ENCODE measurements at places on chromosomes 12 and 14.
A peak's percentile ranks its signal among the peaks of the same experiment; 100 is the strongest.

GRCh38 chr12:56676851-56677580, 11.1 kb downstream of the PTGES3 start:
- DNase-seq, result no peak

DNA sequence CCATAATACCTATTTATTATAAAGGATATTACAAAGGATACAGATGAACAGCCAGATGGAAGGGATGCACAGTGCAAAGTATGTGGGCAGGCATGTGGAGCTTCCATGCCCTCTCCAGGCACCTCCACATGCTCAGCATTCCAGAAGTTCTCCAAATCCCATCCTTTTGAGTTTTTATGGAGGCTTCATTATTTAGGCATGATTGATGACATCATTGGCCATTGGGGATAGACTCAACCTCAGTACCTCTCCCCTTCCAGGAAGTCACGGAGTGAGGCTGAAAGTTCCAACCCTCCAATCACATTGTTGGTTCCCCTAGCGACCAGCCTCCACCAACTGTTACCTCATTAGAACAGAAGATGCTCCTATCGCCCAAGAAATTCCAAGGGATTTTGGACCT, 156.4 kb downstream of the ATP23 start:
- DNase-seq, result no peak

GRCh38 chr14:81330619-81331122, 69.5 kb downstream of the STON2 start:
- no peak for DNase-seq

GRCh38 chr12:87991483-87991882, 37.7 kb downstream of the C12orf50 start:
- no peak for DNase-seq

DNA sequence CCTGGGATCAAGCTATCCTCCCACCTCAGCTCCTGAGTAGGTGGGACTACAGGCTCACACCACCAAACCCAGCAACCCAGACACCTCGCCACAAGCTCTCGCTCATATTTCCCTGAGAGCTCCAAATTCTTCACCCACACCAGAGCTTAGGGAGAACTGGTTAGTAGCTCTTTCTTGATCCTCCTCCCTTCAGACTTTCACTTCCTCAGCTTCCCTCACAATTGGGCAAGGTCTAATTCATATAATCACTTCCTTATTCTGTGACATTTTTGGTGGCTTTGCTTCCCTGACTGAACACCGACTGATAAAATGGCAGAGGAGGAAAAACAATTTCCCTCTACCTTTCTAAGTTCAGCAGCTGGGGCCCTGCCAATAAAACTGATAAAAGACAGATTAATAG, 88.5 kb downstream of the GXYLT1 start:
- DNase-seq, result no peak

DNA sequence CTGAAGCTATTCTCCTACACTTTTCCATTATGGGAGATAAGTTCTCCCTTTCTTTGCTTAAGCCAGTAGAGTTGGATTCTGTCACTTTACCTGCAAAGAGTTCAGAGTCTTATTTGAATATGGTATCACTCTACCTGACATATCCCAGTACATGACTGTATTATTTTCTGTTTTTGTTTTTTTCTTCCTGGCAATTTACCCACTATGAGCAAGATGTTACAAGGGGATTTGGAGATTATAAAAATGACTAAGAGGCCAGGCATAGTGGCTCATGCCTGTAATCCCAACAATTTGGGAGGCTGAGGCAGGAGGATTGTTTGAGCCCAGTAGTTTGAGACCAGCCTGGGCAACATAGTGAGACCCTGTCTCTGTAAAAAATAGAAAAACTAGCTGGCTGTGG, 46.4 kb upstream of the CHST11 start:
- DNase-seq, result no peak

DNA sequence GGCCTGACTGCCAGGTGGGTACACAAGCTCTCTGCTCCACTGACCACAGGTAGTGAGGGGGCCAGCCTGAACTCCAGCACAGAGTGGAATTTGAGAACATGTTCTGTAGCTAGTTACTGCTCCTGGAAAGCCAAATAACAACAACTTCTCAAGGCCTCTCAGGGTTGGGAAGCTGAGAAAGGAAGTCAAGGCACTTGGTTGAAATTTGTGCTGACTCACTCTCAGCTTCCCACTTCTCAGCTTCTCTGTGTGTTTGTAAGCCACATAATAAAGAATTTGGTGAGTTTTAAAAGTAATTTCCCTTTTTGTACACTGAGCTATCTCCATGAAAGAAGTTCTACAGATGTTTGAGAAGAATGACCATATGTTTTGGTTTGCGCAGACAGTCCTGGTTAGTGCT, 234.9 kb downstream of the KTN1 start:
- no peak for DNase-seq

- DNase-seq, result no peak
Observed at GRCh38 chr14:37650356-37651037, 55.1 kb downstream of the TTC6 start.

GRCh38 chr14:73713803-73714655, at the start of gene PNMA1:
PNMA1 (minus strand) TSS chr14:73714384; CDS start chr14:73713639, 745 bp downstream.
- peak; percentile 58 for DNase-seq

DNA sequence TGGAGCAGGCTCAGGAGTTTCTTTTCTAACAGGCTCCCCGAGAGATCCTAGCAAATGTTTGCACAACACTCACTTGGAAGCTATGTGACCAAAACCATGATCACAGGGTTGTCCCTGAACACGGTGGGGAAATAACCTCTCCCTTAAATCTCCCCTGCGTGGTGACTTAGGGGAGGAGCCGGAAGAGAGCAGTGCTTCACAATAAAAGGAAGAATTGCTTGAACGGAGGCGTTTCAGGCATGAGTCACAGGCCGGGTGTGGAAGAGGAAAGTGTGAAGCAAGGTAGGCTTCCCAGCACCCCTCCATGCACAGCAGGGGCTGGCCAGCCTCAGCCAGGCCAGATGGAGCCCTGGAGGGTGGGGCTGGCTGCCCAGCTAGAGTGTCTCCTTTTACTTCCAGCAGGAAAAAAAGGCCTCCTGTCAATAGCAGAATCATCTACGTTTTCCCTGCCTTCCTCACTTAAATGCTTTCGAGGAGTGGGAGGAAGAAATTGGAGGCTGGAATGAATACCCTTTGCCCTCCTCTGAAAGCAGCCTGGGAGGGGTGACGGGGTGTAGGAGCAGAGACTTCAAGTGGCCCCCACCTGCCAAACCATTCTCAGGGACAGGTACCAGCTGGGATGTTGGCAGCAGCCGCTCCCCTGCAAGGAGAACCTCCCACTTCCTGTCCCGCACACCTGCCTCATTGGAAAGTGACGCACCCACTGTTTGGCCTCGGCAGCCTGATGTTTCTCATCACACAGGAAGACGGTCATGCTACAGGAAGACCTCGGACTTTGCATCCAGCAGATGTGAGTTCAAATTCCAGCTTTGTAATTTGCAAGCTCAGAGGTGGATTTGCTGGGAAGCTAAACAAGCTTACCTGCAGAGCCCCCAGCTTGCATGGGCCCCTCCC, 30.1 kb upstream of the PPP2R5C start:
- DNase-seq, result no peak

GRCh38 chr12:101891462-101891971, 14.1 kb downstream of the DRAM1 start:
- DNase-seq, result peak; percentile 38

DNA sequence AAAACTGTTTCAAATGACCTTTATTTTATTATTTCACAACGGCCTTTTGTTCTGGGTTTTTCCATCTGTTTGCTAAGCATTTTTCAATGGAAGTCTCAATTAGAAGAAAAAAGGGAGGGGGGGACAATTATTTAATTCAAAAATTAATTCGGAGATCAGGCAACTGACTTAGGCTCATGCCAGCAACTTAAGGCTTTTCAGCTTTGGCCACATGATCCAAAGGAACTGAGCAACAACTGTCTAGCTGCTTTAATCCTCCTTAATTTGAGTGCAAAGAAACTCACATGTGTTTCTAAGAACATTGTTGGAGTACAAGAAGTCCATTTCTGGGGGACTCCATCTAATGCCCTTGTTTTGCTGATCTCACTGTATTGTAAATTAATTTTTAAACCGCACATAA, 188.0 kb downstream of the EXOC5 start:
- DNase-seq, result no peak

DNA sequence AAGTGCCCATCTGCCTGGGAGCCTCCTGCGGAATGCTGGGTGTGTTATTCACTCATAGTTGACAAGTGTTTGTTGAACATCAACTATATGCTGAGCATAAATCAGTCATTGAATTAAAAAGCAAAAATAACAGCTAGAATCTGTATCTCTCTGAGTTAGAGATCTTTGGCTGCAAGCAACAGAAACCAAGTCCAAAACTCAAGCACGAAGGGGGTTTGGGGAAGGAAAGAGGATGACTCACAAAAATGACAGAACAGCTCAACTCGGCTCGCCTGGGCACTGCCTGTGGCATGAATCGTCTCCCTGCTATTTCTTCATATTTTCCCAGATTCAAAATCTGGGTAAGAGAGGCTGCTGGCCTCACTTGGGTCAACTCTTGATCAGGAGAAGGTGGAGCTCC, 72.6 kb upstream of the NCOR2 start:
- peak; percentile 7 for DNase-seq

GRCh38 chr12:5442251-5443006, 10.5 kb downstream of the NTF3 start:
- peak; percentile 37 for DNase-seq

DNA sequence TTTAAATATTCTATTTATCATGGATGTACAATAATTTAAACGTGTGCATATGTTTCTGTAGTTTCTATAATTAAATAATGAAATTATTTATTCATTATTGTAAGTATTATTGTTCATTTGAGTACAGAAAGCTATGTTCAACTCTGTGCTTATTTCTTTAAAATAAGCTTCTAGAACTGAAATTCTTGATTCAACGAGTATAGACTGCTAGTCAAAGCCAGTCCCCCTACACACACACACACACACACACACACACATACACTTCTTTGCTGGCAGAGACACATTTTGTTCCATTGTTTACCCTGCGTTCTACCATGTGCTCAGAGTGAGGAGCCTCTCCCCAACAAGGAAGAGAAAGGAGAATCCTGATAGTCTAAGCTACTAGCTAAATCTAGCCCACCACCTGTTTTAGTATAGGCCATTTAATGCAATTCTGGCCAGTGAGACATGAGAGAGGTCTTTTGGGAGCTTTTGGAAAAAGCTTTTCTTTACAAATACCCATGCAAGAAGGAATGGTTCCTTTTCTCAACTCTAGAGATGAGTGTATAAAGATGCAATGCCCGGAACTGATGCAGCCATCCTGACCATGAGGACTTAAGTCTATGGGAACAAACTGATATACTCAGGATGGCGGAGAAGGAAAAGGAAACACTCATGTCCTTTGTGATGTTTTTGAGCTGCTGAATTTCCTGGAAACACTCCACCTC, 161.4 kb downstream of the NDUFA12 start:
- no peak for DNase-seq

- DNase-seq, result no peak
Observed at GRCh38 chr12:6435961-6436715, 8.6 kb upstream of the CD27 start.

GRCh38 chr14:95361373-95362137, 41.8 kb upstream of the CLMN start:
- no peak for DNase-seq

- peak; percentile 26 for DNase-seq
Observed at GRCh38 chr14:70907996-70908934, 1.0 kb downstream of the PCNX1 start.

DNA sequence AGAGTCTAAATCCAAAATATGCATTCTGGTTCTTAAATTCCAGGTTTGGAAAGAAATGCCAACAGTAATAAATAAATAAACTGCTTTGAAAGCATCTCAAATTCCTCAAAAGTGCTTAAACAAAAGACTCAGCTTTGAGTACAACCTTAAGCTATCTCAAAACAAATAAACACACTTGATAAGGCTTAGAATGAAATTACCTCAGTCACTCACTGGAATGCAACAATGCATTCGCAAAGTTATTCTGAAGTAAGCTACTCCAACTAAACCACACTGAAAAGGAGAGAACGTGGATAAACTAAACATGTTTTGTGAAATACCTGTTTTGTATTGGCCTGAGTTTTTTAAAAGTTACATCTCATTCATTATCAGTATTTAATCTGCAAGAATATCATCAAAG, 1.2 kb downstream of the SPTSSA start:
- DNase-seq, result no peak

DNA sequence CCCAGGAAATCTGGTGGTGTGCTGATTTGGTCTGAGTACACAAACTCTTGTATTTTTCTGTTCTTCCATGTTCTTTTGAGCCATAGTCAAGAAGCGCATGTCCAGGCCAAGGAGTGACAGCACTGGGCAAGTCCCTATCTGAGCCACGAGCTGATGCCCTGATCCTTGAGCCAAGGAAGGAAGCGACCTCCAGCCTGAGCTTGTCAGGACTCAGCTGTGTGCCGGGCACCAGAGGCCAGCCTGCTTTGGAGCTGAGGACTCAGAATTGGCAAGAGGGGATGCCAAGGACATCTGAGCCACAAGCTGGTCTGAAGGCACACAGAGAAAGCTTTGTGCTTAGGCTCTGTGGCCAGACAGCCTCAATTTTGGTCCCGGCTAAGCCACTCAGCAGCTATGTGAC, 52.6 kb downstream of the GALNT16 start:
- no peak for DNase-seq

GRCh38 chr12:38744041-38744440, 161.3 kb downstream of the CPNE8 start:
- DNase-seq, result no peak

GRCh38 chr14:103286460-103286859, 47.6 kb upstream of the EIF5 start:
- no peak for DNase-seq

DNA sequence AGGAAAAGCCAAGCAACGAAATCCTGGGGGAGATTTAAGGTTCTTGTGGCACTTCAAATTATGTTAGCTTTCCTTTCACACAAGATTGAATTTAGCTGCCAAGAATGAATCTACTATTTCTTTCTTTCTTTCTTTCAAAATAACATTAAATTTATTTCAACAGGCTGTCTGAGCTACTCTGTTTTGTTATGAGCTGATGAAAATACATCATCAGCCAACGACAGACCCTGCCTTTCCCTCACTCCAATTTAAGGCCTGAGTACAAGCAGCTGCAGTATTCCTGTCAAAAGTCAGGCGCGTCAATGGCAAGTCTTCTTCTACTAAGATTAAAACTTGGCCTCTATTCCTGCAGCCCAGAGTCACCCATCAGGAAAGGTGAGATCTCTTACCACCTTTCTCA, 347.7 kb upstream of the FLRT2 start:
- no peak for DNase-seq

DNA sequence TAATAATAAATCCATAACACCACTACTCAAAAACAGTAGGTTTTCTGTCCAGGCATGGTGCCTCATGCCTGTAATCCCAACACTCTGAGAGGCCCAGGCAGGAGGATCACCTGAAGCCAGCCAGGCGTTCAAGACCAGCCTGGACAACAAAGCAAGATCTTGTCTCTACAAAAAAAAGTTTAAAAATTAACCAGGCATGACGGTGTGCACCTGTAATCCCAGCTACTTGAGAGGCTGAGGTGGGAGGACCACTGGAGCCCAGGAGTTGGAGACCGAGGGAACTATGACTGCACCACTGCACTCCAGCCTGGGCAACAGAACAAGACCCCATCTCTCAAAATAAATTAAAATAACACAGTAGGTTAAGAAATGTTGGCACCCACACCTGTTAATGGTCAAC, 44.5 kb upstream of the AP4S1 start:
- DNase-seq, result no peak

GRCh38 chr12:47017901-47018475, 61.4 kb upstream of the PCED1B start:
- DNase-seq, result no peak

GRCh38 chr14:51360592-51360991, 120.5 kb downstream of the TMX1 start:
- no peak for DNase-seq
